ENCODE measurements at places on chromosomes 12 and 14.

DNA sequence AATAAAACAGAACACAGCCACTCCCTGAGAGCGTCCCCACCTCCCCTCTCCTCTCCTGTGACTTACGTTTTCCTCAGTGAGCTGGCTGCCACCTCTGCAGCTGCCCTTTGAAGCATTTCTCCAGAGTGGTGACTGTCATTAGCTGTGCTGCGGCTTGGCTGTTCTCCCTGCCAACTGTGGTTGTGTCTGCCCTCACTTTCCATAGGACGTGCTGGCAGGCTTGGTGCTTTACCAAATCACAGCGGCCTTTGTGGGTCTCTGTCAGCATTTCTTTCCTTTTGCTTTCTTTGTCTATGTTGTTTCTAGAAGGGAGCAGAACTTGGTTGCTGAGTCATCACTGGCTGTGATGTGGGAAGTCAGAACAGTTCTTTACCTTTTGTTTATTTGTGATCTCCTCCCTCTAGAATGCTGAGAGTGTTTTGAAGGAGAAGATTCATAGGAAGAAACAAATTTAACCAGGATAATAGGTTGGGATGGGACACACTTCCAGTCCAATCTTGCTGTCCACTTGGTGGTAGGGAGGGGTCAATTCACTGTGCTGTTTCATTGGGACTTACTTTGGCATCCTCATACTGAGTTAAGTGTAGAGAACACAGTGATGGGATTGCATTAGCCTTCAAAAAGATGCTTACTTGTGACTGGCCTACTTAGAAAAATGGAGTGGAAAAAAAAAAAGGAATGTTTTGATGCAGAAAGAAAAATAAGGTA, 88.2 kb downstream of the TMX1 start:
- DNase-seq = no peak

GRCh38 chr12:53058674-53059433, 9.0 kb downstream of the TNS2 start:
- no peak for DNase-seq

DNA sequence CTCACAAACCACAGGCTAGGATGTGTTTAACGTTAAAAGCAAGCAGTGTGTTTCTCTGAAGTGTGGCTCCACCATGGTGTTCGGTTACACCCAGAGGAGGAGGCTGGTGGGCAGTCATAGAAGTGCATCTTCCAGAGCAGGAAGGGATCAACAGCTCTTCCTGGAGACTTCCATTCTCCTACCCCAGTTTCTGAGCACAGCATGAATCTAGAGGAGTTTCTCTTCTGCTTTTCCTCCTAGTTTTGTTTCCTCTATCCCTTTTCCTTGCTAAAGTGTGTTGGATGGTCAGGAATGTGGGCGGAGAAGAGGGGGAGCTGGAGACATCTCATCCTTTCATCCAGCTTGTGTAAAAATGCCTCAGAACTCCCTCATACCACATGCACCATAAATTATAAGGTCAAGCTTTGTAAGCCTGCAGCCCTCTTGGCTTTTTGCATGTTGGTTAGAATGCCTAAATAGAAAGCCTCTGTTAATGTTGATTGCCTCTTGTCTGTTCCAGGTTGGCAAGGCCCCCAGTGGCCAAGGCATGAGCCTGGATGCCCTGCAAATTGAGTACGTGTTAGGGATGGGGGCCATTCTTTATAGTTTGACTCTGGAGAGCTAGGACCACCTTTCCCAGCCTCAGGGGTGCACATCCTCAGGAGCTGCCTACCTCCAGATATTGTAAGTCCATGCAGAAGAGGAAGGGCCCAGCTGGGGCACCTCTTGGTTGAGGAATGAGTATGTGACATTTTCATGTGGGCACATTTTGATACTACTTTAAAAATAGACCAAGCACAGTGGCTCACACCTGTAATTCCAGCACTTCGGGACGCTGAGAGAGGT, 4.0 kb upstream of the CKAP4 start:
- DNase-seq = no peak

- DNase-seq = no peak
Observed at GRCh38 chr12:91853350-91854127, 292.1 kb downstream of the BTG1 start.

DNA sequence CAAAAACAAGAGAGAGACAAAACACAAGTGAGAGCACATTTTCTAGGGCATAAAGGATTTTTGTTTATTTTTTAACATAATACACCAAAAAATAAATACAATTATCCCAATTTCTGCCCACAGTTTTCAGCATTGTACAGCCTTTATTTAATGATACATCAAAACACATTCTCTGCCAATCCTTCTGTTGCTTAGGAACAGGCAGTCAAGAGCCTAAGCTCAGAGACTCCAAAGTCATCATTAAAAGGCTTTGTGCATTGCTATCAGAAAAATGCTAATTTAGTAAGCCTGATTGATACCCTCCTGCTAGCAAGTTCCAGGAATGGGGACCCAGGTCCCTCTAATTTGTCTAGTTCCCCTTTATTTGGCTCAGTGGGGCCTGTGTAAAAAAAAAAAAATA, 536.5 kb downstream of the RPS29 start:
- DNase-seq = no peak

DNA sequence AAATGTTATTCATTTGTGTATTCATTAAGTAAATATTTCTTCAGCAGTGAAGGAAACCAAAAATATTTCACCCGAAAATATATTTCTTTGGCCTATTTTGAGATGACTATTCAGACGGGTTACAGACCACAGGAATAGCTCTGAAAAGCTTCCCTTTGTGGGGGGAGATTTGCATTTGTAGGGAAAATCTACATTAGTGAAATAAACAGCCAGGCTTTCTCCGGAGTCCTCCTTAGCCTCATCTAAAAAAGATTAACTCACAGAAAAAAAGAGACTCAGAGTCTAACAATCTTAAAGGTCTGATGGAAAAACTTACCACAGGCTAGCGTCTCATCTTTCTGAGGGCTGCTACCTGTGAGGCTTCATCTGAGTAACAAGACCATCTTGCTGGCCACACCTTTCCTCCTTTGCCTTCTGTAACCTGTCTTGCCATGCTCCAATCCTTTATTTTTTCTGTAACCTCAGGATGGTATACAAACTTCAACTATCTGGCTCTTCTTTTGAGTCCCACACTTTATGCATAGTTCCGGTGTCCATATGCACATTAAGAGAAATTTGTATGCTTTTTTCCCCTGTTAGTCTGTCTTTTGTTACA, 100.7 kb downstream of the CNTN1 start:
- no peak for DNase-seq

DNA sequence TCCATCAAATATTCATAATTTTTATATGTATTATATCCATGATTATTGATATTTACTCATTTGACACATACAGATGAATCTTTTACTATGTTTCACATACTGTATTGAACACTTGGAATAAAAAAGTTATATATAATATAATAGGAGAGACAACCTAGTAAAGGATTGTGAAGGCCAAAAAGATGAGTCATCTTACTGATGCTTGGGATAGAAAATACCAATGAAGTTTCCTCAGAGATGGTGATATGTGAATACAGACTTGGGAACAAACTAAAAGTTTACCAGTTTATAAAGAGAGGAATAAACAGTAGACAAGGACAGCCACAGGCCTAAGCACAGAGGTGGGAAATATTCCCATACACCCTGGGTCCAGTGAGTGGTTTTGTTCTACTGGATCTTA, 743.9 kb upstream of the FLRT2 start:
- no peak for DNase-seq

DNA sequence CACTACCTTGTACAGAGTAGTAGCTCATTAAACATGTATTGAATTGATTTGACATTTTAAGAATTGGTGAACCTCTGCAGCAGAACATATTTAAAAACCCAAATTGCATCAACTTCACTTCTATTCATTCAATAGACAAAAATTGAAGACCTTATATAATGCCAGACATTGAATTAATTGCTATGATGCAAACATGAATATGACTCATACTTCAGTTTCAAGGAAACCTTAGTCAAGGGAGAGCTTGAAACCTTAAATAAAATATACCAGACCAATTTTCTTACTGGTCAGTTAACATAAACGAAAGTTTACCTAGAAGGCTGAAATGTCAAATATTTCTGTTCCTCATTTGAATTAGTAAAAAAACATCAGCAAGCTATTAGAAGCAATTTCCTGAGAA, 5.0 kb upstream of the MGAT4C start:
- no peak for DNase-seq

DNA sequence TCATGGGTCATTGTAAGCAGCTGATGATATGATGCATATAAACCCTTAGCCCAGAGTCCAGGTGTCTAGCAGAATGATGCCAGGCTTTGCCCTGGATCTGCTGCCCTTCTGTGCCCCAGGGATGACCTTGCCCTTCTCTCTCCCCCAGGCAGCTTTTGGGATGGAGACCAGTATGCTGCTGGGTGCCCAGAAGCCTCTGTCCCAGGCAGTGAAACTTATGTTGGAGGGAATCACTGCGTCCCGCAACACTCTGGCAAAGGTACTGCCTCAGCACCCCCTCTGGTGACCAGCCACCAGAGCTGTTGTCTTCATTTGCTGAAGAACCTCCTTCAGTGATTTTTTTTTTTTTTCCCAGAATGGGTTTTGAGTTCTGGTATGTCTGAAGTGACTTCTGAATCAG, 23.3 kb downstream of the CYP46A1 start:
- DNase-seq = no peak

GRCh38 chr14:67749341-67750084, 47.8 kb downstream of the RDH12 start:
- DNase-seq = no peak

- no peak for DNase-seq
Observed at GRCh38 chr12:50203691-50204090, 36.5 kb upstream of the CERS5 start.

GRCh38 chr12:31371256-31371620, 45.3 kb upstream of the SINHCAF start:
- DNase-seq = no peak

DNA sequence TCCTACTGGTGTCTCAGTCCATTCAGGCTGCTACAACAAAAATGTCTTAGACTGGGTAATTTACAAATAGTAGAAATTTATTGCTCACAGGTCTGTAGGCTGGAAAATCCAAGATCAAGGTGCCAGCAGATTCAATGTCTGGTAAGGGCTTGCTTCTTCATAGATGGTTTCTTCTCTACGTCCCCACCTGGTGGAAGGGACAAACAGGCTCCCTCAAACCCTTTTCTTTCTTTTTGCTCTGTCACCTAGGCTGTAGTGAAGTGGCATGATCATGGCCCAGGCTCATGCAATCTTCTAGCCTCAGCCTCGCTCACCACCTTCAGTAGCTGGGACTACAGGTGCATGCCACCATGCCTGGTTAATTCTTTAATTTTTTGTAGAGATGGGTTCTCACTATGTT, 106.8 kb upstream of the RPH3A start:
- no peak for DNase-seq

DNA sequence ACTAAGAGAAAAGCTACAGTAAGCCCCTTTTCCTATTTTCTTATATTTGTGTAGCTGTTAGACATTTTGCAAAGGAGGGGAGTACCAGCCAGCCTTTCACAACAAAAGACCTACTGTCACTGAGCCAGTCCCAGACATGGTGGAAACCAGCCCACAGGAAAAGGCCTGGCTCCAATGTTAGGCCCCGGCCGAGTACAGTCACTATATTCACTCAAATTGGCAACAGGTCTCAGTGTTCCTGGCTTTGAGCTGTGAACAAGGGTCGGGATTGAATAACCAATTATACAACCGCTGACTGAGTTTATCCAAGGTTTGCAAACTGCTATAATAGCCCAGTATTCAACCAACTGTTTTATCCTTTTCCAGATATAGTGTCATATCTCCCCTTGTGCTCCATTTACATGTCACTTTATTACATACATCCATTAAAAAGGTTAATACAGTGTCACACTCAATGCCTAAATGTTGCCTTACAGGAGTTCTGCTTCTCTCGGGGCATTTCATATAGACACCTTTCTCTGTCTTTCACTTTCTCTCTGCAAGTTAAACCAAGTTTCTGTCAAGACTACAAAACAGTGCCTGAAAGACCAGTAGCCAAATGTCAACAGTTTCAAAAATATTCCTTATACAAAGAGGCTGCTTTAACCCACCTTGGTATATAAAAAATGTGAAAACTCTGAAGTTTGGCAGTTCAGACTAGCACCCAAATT, 178.1 kb downstream of the SOX5 start:
- no peak for DNase-seq

GRCh38 chr14:60510254-60510950, 1.5 kb downstream of the SIX6 start:
- no peak for DNase-seq

- DNase-seq = no peak
Observed at GRCh38 chr12:81968421-81968820, 209.3 kb upstream of the PPFIA2 start.
